GM23248 (cell line): ENCODE measurements at places on chromosomes 5 and 9. TPM values are rescaled to one million over a fixed set of nuclear protein-coding genes. Genes with fewer than 3 reads are reported as not detected.

DNA sequence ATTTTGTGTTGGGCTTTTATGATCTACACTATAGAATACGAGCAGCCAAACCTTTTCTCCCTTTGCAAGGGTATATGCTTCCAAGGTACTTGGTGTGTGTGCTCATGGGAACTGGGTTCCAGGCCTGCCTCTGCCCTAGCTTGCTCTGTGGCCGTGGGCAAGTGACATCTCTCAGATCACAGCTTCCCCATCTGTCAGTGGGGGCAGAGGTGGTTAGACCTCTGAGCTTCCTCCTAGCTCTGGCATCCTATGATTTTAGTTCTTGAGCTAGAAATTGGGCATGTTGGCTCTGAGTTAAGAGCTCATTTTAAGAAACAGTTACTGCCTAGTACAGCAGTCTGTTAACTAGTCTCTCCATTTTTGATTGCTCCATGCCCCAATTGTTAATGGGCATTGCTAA lies 12.5 kb upstream of the CCNJL start:
- DNase-seq, result no peak

The PCDHB1 gene
- polyA plus RNA-seq, result not detected in 2 replicates

DNA sequence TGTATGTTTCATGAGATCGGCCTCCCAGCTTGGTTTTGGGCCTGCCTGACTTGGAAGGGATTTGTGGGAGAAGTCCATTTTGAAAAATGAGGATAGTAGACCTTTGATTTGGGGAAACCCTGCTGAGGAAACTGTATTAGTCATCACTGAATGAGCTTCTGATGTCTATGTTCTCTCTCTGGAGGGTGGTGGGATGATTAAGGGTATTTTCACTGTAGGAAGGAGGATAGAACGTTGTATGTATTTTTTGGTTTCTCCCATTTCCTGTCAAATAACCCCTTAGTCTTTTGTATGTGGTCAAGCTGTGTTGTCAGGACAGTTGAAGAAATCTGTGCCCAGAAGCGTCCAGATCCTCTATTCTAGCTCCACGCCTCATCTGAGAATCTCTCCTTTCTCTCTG lies 151.9 kb downstream of the INSYN2B start:
- DNase-seq, result no peak

DNA sequence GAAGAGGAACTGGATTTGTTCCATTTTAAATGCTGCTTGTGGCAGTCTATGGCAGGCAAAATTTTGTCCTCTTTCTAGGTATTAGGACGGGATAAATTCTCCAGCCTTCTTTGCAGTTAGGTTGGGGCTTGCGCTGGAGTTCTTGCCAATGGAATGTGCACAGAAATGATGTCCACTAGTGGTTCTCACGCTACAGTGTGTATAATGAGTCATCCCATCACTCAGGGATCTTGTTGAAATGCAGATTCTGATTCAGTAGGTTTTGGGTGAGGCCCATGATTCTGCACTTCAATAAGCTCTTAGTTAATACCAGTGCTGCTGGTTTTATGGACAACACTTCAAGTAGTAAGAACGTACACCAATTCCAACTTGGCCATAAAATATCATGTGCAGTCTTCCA lies 317.6 kb upstream of the KLF4 start:
- DNase-seq, result peak; percentile 64

DNA sequence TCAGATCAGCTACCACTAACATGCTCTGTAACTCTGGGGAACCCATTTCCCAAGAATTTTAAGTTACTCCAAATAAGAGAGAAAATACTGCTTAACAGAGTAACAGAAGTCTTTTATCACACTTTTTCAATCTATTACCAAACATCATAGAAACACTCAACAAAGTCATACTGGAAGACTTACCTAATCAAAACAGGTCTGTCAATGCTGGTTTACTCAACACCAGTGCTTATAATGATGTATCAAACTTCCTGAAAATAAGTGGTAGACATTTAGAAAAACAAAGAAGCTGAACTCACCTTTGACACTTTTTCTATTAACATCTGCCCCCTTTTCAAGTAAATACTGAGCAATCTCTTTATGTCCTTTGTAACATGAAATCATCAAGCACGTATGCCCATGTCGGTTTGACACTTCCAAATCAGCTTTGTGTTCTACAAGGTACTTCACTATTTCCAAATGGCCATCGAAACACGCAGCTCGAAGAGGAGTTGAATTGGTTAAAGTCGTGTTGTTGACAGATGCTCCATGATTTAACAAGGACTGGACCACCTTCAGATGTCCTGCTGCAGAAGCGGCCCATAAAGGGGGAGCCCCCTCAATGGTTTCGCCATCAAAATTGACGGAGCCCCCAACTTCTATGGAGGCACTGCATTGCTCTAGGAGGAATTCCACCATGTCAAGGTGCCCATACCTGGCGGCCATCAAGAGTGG lies 1.8 kb downstream of the FEM1C start:
- DNase-seq, result peak; percentile 17

DNA sequence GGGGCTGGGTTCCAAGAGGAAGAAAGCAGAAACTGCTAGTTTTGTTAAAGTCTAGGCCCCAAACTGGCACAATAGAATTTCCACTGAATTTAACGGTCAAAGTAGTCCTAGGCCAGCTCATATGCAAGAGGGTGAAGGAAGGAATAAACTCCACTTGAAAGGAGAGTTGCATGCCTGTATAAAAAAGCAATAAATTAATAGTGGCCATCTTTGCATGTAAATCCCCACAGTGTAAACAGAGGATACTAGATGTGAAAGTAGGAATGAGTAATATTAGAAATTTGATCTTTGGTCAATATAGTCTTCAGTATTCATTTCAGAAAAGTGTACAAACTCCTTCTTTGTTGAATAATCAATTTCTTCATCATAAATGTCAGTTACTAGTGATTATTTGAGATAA lies 403.1 kb downstream of the TMEM232 start:
- DNase-seq, result no peak

- DNase-seq, result no peak
These were observed 674.4 kb downstream of the SEMA5A start for GRCh38 chr5:8871446-8871845.

DNA sequence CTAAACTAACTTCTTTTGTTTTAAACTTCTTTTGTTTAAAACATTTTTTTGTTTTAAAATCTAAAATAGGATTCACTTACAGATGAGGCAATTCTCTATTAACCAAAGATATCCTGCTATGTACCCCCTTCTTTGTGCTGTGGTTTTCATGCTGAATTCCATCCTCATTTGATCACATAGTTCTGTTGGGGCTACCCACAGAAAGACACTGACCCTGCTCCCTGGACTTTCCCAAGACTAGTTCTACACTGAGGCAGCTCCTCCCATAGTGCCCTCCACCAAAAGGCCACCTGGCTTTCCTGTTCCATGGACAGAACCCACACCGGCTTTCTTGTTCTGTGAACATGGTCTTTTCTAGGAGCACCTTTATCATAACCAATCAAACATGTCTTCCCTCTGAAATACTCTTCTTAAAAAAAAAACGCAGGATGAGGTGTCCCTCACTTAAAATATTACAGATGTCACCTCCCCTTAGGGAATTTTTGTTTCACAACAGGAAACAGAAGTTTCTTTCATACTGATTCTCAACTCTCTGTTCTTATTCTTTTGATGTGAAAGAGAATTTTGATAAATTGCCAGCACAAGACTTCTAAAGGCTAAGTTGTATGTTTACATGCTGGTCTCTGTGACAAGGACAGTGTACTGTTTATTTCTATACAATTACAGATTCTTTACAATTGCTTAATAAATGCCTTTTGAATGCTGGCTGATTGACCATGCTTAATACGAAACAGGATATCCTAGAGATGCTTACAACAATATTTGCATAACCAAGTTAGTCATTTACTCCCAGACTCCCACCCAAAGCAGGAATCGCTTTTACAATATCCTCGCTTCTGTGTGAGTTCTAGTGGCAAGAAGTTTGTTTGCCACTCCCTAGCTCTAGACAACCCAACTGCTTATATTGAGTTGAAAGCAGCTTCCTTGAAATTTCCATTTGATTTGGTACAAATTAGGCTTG lies 300.4 kb downstream of the DTWD2 start:
- DNase-seq, result no peak

DNA sequence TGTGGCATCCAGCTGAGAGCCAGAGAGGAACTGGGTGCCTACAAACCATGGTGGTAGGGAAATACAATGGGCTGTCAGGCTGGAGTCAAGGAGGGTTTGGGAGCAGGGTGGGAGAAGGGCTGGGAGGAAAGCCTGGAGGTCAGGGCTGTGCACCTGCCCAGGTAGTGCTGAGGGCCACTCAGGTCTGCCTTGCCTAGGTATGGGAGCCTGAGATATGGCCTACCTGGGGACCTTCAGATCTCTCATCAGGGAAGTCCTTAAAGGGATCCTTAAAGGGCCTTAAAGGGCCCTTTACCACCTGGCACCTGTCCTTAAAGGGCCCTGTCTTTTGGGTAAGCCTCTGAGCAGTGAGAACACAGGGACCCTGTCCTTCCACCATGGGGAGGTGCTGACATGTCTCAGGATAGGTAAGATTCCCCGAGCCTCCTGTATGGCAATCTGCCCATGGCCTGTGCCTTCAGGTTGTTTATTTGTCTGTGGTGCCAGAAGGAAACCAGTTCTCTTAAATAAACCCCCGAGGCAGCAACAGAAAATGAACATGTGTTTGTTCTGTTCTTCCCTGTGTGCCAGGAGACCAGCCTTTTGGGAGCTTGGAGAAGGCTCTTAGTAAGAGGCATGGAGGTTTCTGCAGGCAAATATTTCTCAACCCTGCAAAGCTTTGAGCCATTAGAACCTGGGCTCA lies 23.3 kb downstream of the SLC25A48 start:
- no peak for DNase-seq

DNA sequence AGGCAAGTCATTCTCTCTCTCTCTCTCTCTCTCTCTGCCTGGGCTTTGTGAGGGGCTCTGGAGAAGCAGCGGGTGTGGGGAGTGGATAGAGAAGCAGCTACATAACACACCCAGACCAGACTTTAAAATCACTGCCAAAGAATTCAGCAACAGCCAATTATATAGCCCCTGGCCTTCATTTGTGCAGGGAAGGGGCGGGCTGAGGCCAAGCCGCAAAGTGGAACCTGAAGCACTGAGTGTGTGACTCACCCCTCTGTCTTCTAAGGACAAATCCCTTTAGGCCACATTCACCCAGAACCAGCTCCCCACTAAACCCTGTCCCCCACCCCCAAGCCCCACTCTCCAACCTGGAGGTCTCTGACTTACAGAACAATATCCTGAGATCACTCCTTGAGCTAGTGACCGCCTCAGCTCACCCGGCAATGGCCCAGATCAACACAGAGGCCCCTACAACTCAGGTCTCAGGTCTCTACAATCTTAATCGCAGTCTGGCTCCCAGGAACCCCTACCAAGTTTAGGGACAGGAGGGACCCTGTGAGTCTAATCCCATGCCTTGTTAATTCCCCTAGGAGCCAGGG lies 6.0 kb downstream of the B4GALT1 start:
- DNase-seq, result peak; percentile 96

GRCh38 chr5:6759401-6759800 lies 46.2 kb downstream of the TENT4A start:
- DNase-seq, result no peak

DNA sequence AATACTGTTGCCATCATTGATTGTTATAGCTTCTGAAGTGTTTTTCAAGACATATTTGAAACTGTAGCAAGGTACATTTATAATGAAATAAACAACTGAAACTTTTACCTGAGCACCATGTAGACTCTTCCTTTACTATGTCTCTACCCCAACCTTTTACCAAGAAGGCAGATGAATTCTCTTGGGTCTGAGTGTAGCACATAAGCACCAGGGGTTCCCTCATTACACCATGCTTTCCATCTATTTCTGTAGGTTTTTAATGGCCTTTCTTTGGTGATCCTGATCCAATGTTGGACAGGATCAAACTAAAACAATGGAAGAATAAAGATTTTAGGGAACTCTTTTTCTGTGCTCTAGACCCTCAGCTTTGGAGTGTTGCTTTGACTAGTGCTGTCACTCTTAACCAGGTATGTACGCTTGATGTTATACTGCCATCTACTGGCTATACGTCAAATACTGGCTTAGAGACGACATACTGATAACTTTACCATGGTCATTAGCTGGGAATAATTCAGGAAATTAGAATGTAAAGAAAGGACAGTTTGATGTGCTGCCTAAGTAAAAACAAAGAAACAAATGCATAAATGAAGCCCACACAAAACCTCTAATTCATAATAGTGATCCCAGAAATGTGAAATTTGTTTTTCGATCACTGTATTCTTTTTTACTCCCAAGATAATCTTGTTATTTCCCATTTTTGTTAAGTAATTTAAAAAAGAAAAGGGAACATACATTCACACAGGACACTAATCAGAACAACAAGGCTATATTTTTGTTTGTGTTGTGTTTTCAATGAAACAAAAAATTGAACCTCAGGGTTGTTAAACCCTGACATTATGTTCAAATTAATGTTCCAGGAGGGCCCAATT lies 30.7 kb downstream of the IFNW1 start:
- DNase-seq, result peak; percentile 68

DNA sequence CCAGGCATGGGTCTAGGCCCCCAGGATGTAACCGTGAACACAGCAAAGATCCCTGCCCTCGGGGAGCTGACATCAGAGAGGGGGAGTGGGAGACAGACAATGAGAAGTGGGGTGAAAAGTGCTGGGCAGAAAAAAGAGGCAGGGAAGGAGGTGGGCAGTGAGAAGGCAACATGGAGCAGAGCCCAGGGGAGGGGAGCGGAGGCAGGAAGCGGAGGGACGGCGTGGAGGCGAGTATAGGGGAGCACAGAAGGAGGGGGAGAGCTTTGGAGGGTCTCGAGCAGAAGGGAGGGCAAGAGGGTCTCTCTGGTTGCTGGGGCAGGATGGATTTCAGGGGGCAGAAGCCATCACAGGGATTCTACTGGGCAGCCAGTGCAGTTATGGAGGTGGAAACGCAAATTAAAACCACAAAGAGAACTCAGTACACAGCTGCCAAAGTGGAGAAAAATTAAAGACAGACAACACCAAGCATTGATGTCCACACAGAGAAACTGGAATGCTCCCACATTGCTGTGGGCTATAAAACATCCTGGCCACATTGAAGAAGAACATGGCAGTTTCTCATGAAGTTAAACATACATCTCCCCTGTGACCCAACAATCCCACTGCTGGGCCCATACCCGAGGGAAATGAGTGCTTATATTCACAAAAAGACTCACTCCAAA lies 21.1 kb upstream of the LAMC3 start:
- DNase-seq, result no peak

The TMEM161B gene
- 4.7 and 6.0 TPM in 2 replicates for polyA plus RNA-seq

- no peak for DNase-seq
These were observed 109.0 kb downstream of the GABBR2 start for GRCh38 chr9:98599566-98600216.

DNA sequence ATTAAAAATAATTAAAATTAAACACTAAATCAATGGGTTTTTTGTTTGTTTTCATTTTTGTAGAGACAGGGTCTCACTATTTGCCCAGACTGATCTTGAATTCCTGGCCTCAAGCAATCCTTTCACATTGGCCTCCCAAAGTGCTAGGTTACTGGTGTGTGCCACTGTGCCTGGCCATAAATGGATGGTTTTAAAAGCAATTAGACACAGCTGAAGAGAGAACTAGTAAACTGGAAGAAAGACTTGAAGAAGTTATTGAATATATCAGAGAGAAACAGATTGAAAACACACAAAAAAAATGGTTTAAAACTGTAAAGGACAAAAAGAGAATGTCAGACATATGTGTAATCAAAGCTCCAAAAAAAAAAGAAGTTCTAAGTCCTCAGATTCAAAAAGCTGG lies 83.0 kb downstream of the DENND1A start:
- no peak for DNase-seq

- no peak for DNase-seq
These were observed 66.2 kb downstream of the NACC2 start for GRCh38 chr9:136028760-136029470.

- DNase-seq, result no peak
These were observed 117.5 kb downstream of the TTC39B start for GRCh38 chr9:15189481-15189880.

GRCh38 chr5:111557686-111558085 lies 45.4 kb upstream of the STARD4 start:
- DNase-seq, result no peak
